Esophagus muscularis mucosa (tissue), 4 donors: ENCODE measurements at places on chromosomes 7 and 10. TPM values are rescaled to one million over a fixed set of nuclear protein-coding genes. Genes with fewer than 3 reads are reported as not detected.
A peak's percentile ranks its signal among the peaks of the same experiment; 100 is the strongest.

Gene NKX1-2
- total RNA-seq: not detected

Gene ZCWPW1
- 7.0 TPM for total RNA-seq

DNA sequence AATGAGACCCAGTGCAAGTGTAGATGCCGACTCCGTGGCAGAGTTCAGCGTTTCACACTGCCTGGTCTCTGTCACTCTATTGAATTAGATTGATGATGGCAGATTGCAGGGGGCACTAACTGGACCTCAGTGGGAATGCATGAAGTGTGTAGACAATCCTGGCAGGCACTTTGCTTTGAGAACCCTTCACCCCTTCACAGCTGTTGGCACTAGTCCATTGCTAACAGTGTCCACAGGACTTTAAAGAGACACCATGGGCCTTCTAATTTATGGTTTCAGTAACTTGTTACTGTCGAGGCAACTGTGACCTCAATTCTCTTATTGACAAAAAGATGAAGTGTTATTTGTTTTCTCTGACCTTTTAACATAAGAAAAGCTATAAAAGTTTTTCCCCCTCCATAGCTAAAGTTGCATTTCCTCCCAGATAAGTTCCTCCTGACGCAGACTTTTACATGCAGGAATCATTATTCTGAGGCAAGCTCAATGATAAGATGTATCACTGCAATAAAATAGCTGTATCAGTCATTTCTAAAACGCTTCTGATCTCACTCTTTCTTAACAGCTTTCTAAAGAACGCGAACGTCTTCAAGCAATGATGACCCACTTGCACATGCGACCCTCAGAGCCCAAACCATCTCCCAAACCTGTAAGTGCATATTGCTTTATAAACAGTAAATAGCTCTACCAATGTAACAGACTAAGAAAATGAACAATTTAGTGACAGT, 238.9 kb downstream of the FOXP2 start:
- H3K27ac ChIP-seq: peak overlapping the region; percentile 62
- DNase-seq: no peak
- H3K4me3 ChIP-seq: peak overlapping the region; percentile 24
- no peaks in the 10 kb centered on the region for H3K36me3 ChIP-seq
- no peaks in the 10 kb centered on the region for H3K4me1 ChIP-seq

GRCh38 chr10:112585126-112585525, 138.1 kb downstream of the VTI1A start:
- H3K4me1 ChIP-seq: no peaks in the 10 kb centered on the region
- DNase-seq: no peak
- H3K36me3 ChIP-seq: no peaks in the 10 kb centered on the region
- no peak overlapping the region for H3K27ac ChIP-seq
- no peak overlapping the region for H3K4me3 ChIP-seq
- no peaks in the 10 kb centered on the region for H3K27me3 ChIP-seq

GRCh38 chr7:90923541-90923997, 327.4 kb downstream of the CDK14 start:
- no peak overlapping the region for H3K27ac ChIP-seq
- H3K27me3 ChIP-seq: no peaks in the 10 kb centered on the region
- H3K36me3 ChIP-seq: no peaks in the 10 kb centered on the region
- no peaks in the 10 kb centered on the region for H3K4me1 ChIP-seq
- DNase-seq: no peak

GRCh38 chr7:1531263-1531978, 919 bp downstream of the MAFK start:
- H3K27ac ChIP-seq: peak overlapping the region; percentile 99
- peaks cover 18% of the 10 kb centered on the region for H3K27me3 ChIP-seq
- H3K36me3 ChIP-seq: no peaks in the 10 kb centered on the region
- DNase-seq: no peak
- peak overlapping the region; percentile 79 for H3K4me3 ChIP-seq

Gene PTPN20
- total RNA-seq: 2.3 TPM

- no peaks in the 10 kb centered on the region for H3K27me3 ChIP-seq
- peaks cover 28% of the 10 kb centered on the region for H3K36me3 ChIP-seq
- no peak overlapping the region for H3K4me3 ChIP-seq
- DNase-seq: peak; percentile 17
- no peak overlapping the region for H3K27ac ChIP-seq
- H3K4me1 ChIP-seq: no peaks in the 10 kb centered on the region
These were observed 143.5 kb downstream of the PIP4K2A start for GRCh38 chr10:22570733-22571430.

DNA sequence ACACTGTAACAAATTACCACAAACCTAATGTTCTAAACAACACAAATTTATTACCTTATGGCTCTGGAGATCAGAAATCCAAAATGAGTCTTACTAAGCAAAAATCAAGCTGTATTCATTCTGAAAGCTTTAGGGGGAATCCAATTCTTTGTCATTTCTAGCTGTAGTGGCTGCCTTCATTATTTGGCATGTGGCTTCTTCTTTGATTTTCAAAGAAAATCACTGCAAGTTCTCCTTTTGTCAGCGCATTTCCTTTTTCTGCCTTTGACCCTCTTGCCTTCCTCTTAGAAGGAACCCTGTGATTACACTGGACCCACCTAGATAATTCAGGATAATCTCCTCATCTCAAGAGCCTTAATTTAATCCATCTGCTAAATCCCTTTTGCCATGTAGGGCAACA, 36.9 kb downstream of the ZPBP start:
- H3K36me3 ChIP-seq: no peaks in the 10 kb centered on the region
- H3K4me3 ChIP-seq: no peak overlapping the region

DNA sequence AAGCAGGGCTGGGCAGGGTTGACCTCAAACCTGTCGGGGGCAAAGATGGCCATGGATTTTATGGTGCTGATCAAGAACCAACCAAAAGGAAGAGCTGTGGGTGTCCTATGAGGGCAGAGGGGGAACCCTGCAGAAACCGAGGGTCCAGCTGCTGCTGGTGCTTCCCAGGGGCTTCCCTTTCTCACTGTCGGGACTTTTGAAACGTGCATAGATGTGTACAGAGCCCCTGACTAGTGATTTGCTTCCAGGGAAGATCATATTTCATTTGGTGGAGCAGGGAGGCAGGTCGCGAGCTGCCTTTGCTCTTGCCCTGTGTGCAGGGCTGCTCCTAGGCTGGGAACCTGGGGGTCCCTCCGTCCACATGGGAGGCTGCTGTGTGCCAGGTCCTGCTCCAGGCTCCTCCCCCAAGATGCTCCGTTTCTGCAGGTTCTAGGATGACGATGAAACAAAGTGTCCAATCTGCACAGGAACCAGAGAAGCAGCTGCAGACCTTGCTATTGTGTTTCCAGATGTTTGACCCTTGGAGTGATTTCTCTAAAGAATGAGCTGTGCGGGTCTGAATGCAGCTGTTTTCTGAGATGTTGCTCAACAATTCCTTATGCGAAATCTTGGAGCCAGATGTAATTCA, 9.4 kb upstream of the INPP5A start:
- no peak overlapping the region for H3K27ac ChIP-seq
- H3K4me1 ChIP-seq: peaks cover 9% of the 10 kb centered on the region
- H3K27me3 ChIP-seq: no peaks in the 10 kb centered on the region

- no peak overlapping the region for H3K4me3 ChIP-seq
- H3K36me3 ChIP-seq: no peaks in the 10 kb centered on the region
- no peaks in the 10 kb centered on the region for H3K27me3 ChIP-seq
- DNase-seq: no peak
These were observed 58.3 kb downstream of the PIP4K2A start for GRCh38 chr10:22656036-22656435.

DNA sequence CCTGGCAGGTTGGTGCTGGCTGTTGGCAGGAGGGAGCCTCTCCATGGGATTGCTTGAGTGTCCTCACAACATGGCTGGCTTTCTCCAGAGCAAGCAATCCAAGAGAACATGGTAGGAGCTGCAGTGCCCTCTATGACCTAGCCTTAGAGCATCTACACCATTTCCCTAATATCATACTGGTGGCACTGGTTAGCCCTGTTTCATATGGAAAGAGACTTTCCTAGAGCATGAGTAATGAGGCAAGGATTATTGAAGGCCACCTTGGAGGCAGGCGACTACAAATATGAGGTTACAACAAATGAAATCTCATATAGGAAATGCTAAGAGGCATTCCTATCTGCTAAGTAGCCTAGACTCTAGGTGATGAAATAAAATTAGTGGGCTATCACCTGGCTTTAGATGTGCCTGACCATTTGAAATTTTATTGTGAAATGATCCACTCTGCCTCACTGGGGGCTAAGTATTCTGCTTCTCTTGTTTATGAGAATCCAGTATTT, 153.6 kb downstream of the RGS10 start:
- H3K27me3 ChIP-seq: no peaks in the 10 kb centered on the region
- peaks cover 23% of the 10 kb centered on the region for H3K4me1 ChIP-seq
- H3K4me3 ChIP-seq: no peak overlapping the region
- no peak overlapping the region for H3K27ac ChIP-seq
- H3K36me3 ChIP-seq: no peaks in the 10 kb centered on the region

Gene EGFR
- total RNA-seq: 97.6 TPM

DNA sequence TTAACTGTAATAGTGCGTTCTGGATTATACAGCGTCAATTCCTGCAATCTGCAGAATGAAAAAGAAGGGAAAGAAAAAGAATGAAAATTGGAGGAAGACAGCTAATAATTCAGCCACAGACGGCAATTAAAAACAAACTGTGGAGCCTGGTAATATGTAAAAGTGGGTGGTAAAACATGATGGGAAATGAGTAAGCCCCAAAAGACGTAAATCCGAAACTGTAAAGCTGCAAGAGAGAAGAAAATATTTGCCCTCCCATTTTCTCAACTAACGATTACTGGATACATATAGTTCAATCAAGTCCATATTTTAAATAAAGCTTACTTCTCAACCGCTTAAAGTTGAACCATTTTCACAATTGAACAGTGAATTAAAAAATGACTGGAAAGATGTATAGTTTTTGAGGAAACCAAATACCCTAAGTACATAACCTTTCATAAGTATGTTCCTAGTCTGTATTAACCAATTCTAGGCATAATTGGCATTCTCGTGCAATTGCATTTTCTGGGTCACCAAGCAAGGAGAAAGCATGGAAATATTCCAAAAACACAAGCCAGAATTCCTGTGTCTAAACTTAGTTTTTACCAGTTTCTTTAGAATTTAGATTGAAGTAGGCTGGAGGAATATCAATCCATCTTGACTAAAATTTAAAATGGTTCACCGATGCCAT, 44.8 kb downstream of the MALSU1 start:
- H3K36me3 ChIP-seq: no peaks in the 10 kb centered on the region
- H3K4me3 ChIP-seq: no peak overlapping the region
- H3K27me3 ChIP-seq: no peaks in the 10 kb centered on the region
- H3K4me1 ChIP-seq: no peaks in the 10 kb centered on the region

GRCh38 chr10:31090894-31091607, 59.4 kb upstream of the ZNF438 start:
- H3K4me3 ChIP-seq: no peak overlapping the region
- H3K36me3 ChIP-seq: no peaks in the 10 kb centered on the region

DNA sequence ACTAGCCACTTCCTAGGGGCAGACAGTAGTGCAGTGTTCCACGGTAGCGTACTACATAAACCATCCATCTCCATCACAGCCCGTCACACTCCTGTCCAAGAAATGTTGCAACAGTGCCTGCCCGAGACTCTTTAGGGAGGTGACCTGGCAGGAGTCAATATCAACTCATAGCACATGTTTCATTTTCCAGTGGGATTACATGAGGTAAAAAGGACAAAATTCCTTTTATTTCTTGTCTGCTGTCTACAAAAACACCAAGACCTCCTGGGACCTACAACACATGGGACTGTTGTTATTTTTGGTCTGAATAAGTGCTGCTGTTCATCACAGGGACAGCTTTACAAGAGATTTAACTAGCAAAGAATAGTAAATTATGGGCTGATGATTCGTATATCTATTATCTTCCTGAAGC, 99.9 kb downstream of the MPP7 start:
- H3K27ac ChIP-seq: peak overlapping the region; percentile 61
- no peaks in the 10 kb centered on the region for H3K36me3 ChIP-seq
- peak overlapping the region; percentile 18 for H3K4me3 ChIP-seq

- H3K36me3 ChIP-seq: no peaks in the 10 kb centered on the region
- H3K4me1 ChIP-seq: peaks cover 25% of the 10 kb centered on the region
- H3K27ac ChIP-seq: peak within 1 kb of the TSS; percentile 77
These were observed at the start of gene CDH23 for GRCh38 chr10:71396711-71397295. Gene CDH23 (plus strand): TSS chr10:71396920. CDS start chr10:71439832, 42,912 bp downstream.

DNA sequence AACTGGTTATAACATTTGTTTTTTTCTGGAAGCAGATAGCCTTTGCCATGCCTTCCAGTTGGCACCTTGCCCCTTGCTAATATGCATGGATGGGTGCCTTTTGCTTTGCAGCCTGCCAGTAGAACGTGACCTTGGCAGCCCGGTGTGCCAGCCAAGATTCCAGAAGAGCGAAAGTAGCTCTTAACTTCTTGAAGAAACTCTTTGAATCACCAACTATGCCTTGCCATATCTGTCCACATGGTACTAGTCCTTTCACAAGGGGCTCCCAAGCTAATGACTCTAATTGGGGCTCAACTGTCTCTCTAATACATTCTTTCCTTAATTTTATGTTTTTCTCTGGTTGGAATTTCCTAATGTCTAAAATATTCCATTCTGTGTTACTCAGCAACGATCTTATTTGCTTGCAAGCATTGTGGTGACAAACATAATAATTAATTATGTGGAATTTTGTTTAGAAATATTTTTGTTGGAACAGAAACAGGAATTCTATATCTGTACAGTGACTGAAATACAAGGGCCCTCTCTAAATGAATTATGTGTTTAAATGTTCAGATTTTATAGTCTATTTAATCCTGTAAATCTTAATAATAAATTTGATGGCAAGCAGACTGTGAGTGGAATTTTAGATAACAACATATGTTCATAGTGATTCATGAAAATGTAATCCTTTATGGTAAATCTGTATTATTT, 45.8 kb downstream of the HDAC9 start:
- no peak overlapping the region for H3K27ac ChIP-seq
- no peaks in the 10 kb centered on the region for H3K36me3 ChIP-seq
- peaks cover 12% of the 10 kb centered on the region for H3K4me1 ChIP-seq
- no peaks in the 10 kb centered on the region for H3K27me3 ChIP-seq
- DNase-seq: no peak

- H3K27ac ChIP-seq: no peak overlapping the region
- no peak for DNase-seq
- no peak overlapping the region for H3K4me3 ChIP-seq
- no peaks in the 10 kb centered on the region for H3K36me3 ChIP-seq
These were observed 82.2 kb downstream of the SVOPL start for GRCh38 chr7:138618933-138619332.

Gene EMX2
- total RNA-seq: not detected

Gene CREB5
- 6.6 TPM for total RNA-seq

DNA sequence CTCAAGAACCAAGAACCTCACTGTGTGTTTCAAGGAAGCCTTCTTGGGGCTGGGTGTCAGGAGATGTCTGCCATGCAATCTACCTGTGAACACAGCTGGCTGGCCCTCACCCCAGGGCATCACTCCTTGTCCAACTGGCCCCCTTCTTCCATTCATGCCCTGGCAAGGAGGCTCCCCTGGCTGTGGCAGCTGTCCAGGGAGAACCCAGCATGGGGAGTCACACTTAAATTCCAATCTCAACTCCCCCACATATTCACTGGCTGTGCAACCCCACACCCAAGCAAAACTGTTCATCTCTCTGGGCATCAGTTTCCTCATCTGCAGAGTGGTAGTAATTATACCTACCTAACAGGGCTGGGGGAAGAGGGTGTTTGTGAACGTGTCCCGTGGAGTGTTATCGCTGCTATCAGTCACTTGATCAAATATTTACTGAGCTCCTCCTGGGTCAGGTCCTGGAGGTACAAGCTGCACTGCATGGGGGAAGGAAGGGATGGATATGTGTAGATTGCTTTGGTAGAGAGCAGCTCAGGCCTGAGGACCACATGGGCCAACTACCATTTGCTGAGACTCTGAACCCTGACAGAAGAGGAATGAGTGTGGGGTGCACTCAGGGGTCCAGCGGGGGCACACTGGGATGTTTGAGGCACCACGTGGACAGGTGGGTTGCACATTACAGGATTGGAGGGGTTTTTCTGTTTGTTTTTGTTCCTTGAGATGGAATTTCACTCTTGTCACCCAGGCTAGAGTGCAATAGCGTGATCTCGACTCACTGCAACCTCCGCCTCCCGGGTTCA, 2.1 kb upstream of the GPRIN2 start:
- DNase-seq: no peak
- H3K27ac ChIP-seq: no peak overlapping the region
- no peak overlapping the region for H3K4me3 ChIP-seq
